ENCODE measurements at places on chromosomes 12 and 14.

- no peak for DNase-seq
These were observed 24.9 kb downstream of the TTLL5 start for GRCh38 chr14:75685910-75686309.

- no peak for DNase-seq
These were observed 309.4 kb upstream of the DIO3 start for GRCh38 chr14:101251812-101252442.

DNA sequence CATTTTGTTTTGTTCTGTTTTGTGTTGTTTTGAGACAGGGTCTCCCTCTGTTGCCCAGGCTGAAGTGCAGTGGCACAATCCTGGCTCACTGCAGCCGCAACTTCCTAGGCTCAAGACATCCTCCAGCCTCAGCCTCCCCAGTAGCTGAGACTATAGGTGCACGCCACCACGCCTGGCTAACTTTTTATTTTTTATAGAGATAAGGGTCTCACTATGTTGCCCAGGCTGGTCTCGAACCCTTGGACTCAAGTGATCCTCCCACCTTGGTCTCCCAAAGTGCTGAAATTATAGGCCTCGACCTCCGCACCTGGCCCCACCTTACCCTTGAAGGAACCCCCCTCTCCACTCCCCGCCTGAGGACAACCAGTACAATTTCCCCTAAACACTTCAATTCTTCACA lies 7.5 kb upstream of the IFT81 start:
- DNase-seq = no peak

- no peak for DNase-seq
These were observed 81.6 kb upstream of the TMTC2 start for GRCh38 chr12:82605115-82605514.

GRCh38 chr12:109264943-109265650 lies 44.0 kb downstream of the FOXN4 start:
- DNase-seq = no peak

DNA sequence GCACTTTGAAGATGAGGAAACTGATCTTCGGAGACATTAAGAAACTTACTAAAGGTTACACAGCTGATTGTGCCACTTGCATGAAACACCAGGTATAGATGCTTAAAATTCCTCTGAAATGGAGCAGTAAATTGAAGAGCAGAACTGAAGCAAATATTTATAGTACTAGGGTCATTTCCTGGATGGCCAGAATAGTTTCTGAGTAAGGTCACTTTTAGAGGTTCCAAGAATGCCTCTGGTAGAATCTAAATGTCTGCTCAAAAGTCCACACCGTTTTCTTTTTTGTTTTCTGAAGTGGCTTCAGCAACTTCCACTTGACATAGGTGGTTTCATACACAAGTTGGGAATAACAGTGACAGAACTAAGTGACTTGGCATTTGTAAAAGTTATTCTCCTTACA lies 19.4 kb downstream of the TPH2 start:
- no peak for DNase-seq
